ENCODE measurements at places on chromosomes 2 and 18.
A peak's percentile ranks its signal among the peaks of the same experiment; 100 is the strongest.

- no peak for DNase-seq
Measured at GRCh38 chr2:46803547-46803878, 112.1 kb downstream of the MCFD2 start.

DNA sequence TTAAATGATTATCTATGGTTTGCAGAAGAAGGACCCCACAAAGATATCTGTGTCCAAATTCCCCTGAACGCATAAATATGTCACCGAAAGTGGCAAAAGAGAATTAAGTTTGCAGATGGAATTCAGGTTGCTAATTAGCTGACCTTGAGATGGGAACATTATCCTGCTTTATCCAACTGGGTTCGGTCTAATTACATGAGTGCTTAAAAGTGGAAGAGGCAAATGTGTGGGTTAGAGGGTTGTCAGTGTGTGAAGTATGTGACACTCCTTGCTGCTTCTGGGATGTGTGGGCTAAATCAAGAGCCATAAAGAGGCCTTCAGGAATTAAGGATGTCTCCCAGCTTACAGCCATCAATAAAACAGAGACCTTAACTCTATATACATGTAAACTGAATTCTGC, 53.5 kb downstream of the CDH19 start:
- DNase-seq: no peak

GRCh38 chr2:96233436-96233835, 24.8 kb upstream of the STARD7 start:
- DNase-seq: peak; percentile 59

GRCh38 chr2:73028841-73029240, 42.7 kb downstream of the SFXN5 start:
- peak; percentile 21 for DNase-seq

- no peak for DNase-seq
Measured at GRCh38 chr2:41870265-41870585, 177.6 kb upstream of the PKDCC start.

DNA sequence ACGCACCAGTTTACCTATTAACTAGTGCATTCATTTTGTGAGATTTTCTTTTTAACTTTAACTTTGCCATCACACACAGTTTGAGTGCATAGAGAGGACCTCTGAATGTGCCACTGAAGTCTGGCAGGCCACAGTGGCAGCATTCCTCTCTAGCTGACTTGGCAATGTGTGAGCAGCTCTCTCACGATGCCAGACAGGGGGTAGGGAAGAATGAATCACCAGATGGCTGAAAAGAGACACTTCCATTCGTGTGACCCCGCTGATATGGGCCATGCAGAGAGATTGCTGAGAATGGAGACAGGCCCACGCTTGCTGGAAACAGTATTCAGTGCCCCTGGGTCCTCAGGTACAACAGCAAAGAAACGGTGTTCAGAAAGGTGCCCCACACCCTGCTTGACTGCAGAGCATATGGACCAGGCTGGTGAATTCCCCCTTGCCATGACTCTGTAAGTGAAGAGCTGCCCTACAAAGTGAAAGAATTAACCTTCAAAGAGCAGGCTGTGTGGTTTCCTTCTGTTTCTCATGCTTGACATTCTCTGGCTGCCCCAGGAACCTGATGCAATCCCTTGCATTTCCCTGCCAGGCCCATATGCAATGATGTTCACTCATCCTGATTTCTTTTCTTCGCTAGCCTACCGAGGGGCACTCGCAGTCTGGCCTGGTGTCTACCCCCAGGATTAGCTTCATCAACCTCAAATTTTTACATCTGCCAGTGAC, 236.1 kb downstream of the CDH20 start:
- no peak for DNase-seq

DNA sequence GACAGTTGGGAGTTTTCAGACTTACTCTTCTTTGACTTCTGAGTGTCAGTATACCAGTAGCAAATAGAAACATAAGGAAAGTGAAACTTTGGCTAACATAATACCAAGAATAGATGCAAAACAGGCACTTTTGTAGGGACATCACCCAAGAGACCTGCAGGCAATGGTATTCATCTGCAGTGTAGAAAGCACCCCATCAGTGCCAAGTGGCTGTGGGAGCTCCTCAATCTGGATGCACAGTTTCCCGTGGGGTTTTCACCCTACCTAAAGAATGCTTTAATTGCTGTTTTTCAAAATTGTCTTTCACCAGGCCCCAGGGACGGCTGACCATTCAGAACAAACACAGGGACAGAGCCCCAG, 96.6 kb upstream of the GPR45 start:
- no peak for DNase-seq

DNA sequence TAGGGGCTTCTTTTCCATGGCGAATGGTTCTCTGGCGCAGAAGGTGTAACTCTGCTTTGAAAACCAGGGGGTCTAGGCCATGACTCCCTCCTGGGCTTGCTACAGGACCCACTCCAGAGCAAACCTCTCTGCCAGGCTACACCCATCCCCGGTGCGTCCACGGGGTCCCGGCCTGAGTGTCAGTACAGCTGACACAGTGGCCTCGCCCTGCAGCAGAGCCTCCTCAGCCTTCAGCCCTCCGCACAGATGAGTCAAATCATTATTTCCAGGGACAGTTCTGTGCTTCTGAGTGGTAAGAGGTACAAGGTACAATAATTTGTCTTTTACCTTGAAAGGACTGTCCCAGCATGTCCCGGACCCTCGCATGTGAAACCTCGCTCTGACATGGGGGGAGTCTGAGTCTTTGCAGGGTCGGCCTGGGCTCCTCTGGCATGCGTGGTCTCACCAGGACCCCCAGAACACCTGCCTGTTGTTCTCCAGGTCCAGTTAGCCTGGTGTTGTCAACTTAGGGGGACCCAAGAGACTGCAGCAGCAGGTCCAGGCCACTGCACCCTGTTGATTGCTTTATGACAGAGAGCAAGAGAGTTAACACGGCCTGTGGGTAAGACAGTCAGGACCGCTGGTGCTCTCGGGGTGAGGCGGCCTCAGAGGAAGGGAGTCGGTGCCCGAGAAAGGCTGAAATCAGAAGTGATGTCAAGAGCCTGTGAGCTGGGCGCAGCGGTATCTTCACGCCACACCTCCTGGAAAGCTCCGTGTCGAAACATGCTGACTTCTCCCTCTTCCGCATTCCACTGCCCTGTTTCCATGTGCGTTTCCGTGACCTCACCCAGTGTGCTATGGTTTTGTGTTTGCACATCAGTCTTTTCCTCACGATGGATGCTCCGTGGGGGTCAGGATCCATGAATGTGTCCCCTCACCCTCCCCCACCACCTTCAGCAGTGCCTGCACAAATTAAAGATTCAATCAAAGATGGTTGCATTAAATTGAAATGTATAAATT, 340.1 kb downstream of the EIPR1 start:
- no peak for DNase-seq

GRCh38 chr18:3604498-3605408, 154.8 kb downstream of the TGIF1 start:
- DNase-seq: peak; percentile 96

- no peak for DNase-seq
Measured at GRCh38 chr2:195471163-195471562, 185.9 kb upstream of the SLC39A10 start.

DNA sequence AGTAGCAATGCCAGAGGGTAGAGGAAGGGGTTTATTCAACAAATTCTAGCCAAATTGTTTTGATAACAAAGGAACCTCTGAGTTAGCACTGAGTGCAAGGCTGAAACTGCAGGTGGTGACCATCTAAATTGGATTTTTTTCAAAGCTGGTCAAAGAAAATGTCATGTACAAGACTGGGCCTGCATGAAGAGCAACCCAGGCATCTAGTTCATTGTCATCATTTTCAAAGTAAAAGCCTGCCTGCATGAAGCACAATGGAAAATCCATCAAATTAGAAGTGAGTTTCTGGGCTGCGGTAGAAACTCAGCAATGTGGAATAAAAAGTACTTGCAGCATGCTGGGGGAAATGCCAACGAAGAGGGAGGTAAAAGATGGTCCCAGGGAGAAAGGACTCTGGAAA, 80.8 kb upstream of the PPP1CB start:
- no peak for DNase-seq

- no peak for DNase-seq
Measured at GRCh38 chr2:188292348-188293239, 920 bp downstream of the GULP1 start.

DNA sequence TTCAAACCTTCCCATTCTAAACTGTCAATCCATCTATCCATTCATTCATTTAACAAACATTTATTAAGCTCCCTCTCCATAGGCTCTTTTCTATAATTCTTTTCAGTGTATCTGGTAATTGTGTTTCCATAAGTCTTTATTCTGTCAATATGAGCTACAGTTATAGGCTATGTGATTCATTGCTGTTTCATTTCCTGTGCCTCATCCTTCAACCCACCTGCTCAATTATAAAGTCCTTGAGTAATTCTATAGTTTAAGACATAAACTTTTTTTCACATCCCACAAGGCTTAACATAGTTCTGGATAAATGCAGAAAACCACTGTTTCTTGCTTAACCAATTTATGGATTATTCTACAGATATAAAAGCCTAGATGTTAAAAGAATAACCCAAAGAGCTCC, 84.2 kb upstream of the PIK3C3 start:
- DNase-seq: no peak

DNA sequence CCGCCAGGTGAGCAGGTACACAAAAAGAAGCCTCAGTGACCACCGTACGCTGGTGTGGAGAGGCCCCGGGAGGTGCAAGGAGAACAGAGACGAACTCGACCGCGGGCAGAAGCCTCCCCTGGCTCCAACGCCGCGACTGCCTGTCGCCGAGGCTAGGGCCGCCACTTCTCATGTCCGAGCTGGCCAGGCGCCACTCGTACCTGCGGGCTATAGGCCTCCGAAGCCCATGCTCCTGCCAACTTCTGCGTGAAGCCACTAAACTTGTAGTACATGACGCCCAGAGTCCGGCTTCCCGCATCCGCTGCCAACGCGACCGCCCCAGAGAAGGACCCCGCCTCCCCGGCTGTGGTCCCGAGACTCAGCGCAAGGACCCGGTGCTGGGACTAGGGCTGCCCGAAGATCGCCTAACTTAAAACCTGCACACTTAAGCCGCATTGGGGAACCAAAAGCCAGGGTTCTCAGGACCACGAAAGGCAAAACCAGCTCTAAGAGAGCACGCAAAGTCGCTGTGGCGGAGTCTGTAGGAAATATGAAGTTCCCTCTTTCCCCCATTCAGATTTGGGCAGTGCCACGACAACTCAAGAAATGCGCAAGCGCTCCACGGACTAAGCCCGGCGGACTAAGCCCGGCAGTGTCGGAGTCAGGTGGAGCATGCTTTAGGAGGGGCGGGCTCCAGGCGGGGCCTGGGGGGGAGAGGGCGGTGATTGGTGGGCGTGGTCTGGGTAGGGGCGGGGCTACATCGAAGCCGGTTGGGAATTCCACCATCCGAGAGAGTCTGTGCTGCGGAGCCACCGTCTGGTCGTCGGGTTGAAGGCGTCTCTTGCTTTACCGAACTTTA, at the start of gene COX7A2L:
Gene COX7A2L, minus strand, starts transcription at position 328 of the 838 bp plus-strand sequence. Its CDS starts 56 bp downstream, at position 272.
- DNase-seq: peak; percentile 98

- DNase-seq: no peak
Measured at GRCh38 chr18:61025596-61025995, 307.6 kb upstream of the CDH20 start.

- DNase-seq: no peak
Measured at GRCh38 chr18:68818584-68818983, 20.7 kb downstream of the CCDC102B start.

Data from inflammatory macrophage treated with lipopolysaccharide for 4 hours (primary cell).